Dermis blood vessel endothelial cell (primary cell): ENCODE measurements at places on chromosomes 12 and 14. TPM values are rescaled to one million over a fixed set of nuclear protein-coding genes. Genes with fewer than 3 reads are reported as not detected.

Gene TPPP2
- total RNA-seq: not detected in 2 replicates

Gene CPNE6
- not detected in 2 replicates for total RNA-seq

Gene RDH12
- total RNA-seq: not detected in 2 replicates

Gene REC8
- total RNA-seq: 2.7 and 4.2 TPM in 2 replicates

Gene SIX4
- 0.51 and 1.0 TPM in 2 replicates for total RNA-seq

Gene CD4
- total RNA-seq: not detected in 2 replicates

Gene C12orf54
- total RNA-seq: not detected in 2 replicates

Gene DNAAF2
- total RNA-seq: 9.8 and 12.3 TPM in 2 replicates

Gene VTI1B
- 50.2 and 61.8 TPM in 2 replicates for total RNA-seq

Gene ZNF891
- total RNA-seq: 0.93 and 1.0 TPM in 2 replicates

Gene ART4
- total RNA-seq: 53.1 and 55.7 TPM in 2 replicates

Gene BCL2L14
- total RNA-seq: not detected in 2 replicates

Gene TBX3
- 2.4 and 2.5 TPM in 2 replicates for total RNA-seq

Gene TRPV4
- 1.4 and 2.5 TPM in 2 replicates for total RNA-seq

Gene TXNDC16
- 3.4 and 4.7 TPM in 2 replicates for total RNA-seq

Gene RNASE7
- total RNA-seq: not detected in 2 replicates

Gene RIN3
- 7.7 and 11.1 TPM in 2 replicates for total RNA-seq

Gene PPP1R36
- 0.68 and 1.3 TPM in 2 replicates for total RNA-seq

Gene GNB3
- 0.28 and 1.0 TPM in 2 replicates for total RNA-seq

Gene KRT83
- total RNA-seq: not detected in 2 replicates

Gene SDS
- not detected in 2 replicates for total RNA-seq

Gene RAD9B
- total RNA-seq: 0.14 and 1.2 TPM in 2 replicates

Gene ASIC1
- total RNA-seq: under 0.01 and 0.14 TPM in 2 replicates

Gene PRICKLE1
- 11.6 and 12.3 TPM in 2 replicates for total RNA-seq

Gene RNF212B
- total RNA-seq: not detected in 2 replicates

Gene GLT1D1
- not detected in 2 replicates for total RNA-seq

Gene LBHD2
- total RNA-seq: not detected in 2 replicates

Gene PDZRN4
- total RNA-seq: not detected in 2 replicates

Gene TAS2R50
- total RNA-seq: 2.3 and 3.6 TPM in 2 replicates

Gene IL23A
- 0.23 and 0.34 TPM in 2 replicates for total RNA-seq

Gene ZFHX2
- 0.17 and 0.23 TPM in 2 replicates for total RNA-seq

Gene DTX1
- 1.7 and 1.9 TPM in 2 replicates for total RNA-seq

Gene MMP17
- 10.0 and 14.0 TPM in 2 replicates for total RNA-seq

Gene KSR2
- under 0.01 and 0.60 TPM in 2 replicates for total RNA-seq

Gene BICDL1
- total RNA-seq: 0.05 TPM in 1 of 2 replicates, not detected in the other

Gene KCNMB4
- 0.34 and 0.42 TPM in 2 replicates for total RNA-seq

Gene RTL1
- not detected in 2 replicates for total RNA-seq

Gene DEGS2
- 0.68 and 2.0 TPM in 2 replicates for total RNA-seq

Gene ADAM20
- 0.37 and 1.5 TPM in 2 replicates for total RNA-seq

Gene TAS2R9
- not detected in 2 replicates for total RNA-seq

Gene KRT2
- not detected in 2 replicates for total RNA-seq

Gene PLA2G1B
- total RNA-seq: not detected in 2 replicates

Gene CCDC38
- total RNA-seq: not detected in 2 replicates

Gene REP15
- 7.0 and 10.9 TPM in 2 replicates for total RNA-seq

Gene AVPR1A
- under 0.01 and 0.19 TPM in 2 replicates for total RNA-seq

Gene RND1
- 3.4 and 10.9 TPM in 2 replicates for total RNA-seq

Gene TEX52
- total RNA-seq: not detected in 2 replicates

Gene INHBE
- not detected in 2 replicates for total RNA-seq

Gene SERPINA6
- total RNA-seq: not detected in 2 replicates

Gene PIK3C2G
- total RNA-seq: 1.0 and 3.0 TPM in 2 replicates

Gene TAS2R14
- 0.74 and 2.0 TPM in 2 replicates for total RNA-seq

Gene ENDOU
- total RNA-seq: 0.05 TPM in 1 of 2 replicates, not detected in the other

Gene SLC16A7
- 7.1 and 9.5 TPM in 2 replicates for total RNA-seq

Gene KCNA5
- total RNA-seq: not detected in 2 replicates

Gene RBM19
- total RNA-seq: 15.1 and 25.0 TPM in 2 replicates
